ENCODE measurements at places on chromosomes 5 and 9.

- peak; percentile 50 for DNase-seq
Observed at GRCh38 chr9:124257844-124258606, at the start of gene NEK6. TSS of gene NEK6 (plus strand) at chr9:124257949. CDS start at chr9:124301965, 44,016 bp downstream.

- DNase-seq = no peak
Observed at GRCh38 chr5:78527054-78527859, 121.3 kb downstream of the LHFPL2 start.

GRCh38 chr5:136203303-136203922 lies 10.5 kb upstream of the SMIM32 start:
- DNase-seq = no peak

- DNase-seq = no peak
Observed at GRCh38 chr5:68424799-68425537, 209.4 kb downstream of the PIK3R1 start.

DNA sequence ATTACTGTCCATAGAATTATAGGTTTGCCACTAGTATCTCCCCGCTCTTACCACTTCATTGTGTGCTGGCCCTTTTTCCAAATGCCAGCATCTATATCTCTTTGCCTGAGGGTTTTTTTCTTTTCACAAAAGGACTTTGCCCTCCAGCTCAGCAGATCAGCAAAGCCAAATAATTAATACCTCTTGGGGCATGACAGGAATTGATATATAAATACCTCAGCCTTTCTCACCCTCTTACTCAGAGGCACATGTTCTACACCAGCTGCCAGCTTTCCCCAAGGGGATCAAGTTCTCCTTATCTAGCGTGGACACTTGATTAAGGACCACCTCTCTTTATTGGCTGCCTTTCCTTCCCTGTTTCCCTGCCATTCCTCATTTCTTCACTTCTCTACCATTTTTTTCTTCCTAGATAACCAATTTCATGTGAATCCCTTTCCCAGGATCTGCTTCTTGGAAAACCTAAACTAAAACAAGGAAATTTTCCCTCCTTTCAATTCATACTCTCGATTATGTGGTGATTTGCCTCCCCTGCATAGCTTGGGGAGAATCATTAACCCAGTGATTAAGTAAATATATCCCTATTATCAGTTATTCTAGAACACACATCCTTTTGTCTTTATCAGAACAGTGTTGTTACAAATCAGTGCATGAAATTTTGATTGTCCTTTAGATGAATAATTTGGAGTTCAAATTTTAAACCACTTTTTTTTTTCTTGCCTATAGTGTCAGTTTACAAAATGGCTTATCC lies 6.9 kb upstream of the NUDT12 start:
- DNase-seq = no peak

GRCh38 chr5:125262782-125263181 lies 516.3 kb upstream of the ZNF608 start:
- DNase-seq = no peak

- DNase-seq = no peak
Observed at GRCh38 chr5:122427621-122428020, 115.6 kb downstream of the SNCAIP start.

DNA sequence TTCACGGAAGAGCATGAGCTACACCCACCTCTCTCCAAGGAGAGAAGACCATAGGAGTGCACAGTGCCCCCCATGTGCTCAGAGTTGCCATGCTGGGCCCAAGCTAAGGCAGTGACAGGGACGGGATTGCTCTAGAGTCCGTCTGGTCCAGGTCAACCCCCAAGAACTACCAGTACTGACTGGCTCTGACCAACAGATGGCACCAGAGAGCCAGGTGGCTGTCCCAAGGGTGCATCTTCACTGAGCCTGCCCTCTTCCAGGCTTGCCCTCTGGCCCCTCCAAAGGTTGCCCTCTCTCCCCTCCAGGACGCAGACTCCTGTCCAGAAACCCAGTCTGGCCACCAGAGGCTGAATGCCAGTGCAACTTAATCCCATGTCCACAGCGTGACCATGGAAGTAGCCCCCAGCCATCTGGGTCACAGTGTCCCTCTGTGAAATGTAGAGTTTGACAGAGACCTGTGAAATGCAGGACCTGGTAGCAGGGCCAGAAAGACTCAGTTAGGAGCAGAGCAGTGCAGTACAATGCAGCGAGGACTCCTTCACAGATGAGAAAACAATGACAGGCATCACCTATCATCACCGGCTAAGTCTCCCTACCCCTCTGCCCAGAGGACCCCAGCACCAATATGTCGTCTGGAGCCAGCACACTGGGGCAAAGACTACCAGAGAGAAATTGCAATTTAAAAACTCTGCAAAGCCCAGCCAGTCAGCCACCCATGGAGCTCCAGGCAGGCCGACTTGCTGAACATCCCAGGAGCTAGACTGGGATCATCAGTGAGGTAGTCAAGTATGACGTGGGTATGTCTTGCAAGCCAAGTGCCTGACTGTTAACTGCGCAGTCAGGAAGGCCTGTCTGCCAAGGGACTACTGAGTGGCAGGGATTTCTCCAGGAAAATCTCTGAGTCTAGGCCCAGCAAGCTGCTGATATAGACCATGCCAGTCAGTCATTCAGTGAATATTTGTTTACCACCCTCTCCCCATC lies 7.7 kb upstream of the SKP1 start:
- DNase-seq = peak; percentile 81

DNA sequence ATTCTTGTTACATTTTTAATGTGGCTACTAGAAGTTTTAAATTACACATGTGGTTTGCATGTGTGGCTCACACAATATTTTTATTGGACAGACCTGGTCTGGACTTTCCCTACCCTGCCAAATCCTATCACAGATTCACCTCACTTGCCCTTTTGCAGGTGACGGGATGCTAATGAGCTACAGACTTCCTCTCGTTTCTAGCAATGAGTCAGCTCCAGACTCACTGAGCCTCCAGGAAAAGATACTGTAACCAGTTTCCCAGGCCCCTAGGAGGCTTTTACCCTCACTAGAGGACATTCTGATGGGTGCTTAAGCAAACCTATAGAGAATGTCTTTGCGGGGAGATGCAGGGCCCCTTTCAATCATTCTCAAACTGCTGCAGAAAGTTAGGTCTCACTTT lies 135.4 kb downstream of the WDR41 start:
- no peak for DNase-seq
